CD4-positive, alpha-beta T cell treated with Interleukin-17A for 1 hour (primary cell): ENCODE measurements at places on chromosomes 6 and 20.

DNA sequence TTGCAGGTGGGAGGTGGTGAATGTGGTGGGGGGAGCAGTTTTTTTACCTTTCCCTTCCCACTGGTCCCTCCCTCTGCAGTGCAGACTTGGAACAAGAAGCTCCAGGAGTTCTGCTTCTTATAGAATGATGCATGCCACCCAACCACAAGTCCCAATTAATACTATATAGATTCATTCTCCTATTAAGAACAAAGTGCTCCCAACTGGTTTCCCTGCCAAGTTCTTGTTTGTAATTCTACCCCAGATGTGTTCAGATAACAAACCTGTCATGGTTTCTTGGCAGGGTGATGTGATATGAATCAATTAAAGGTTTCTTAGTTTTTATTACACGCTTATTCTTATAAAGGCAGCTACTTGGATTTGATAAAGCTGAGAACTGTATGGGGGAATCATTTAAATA is 23.9 kb downstream of the HDDC2 start:
- no peak for DNase-seq

DNA sequence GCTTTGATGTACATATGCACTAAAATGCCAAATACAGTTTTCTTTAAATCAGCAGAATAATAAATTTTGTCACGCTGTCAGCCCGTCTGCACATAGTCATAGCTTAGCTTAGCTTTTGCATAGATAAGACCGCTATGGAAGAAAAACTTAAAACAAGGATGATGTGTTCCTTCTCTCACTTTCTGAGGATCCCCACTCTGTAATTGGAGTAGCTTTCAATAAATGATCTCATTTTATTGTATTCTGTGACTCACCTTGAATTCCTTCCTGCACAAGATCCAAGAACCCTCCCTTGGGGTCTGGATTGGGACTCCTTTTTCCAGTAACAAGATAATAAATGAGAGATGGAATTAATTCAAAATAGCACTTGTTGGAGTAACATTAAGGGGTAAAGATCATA is 186.2 kb downstream of the CDH26 start:
- DNase-seq = no peak

GRCh38 chr6:125868252-125868651 is 77.5 kb downstream of the NCOA7 start:
- no peak for DNase-seq

- no peak for DNase-seq
Observed at GRCh38 chr20:3551681-3552434, 81.0 kb downstream of the ATRN start.

DNA sequence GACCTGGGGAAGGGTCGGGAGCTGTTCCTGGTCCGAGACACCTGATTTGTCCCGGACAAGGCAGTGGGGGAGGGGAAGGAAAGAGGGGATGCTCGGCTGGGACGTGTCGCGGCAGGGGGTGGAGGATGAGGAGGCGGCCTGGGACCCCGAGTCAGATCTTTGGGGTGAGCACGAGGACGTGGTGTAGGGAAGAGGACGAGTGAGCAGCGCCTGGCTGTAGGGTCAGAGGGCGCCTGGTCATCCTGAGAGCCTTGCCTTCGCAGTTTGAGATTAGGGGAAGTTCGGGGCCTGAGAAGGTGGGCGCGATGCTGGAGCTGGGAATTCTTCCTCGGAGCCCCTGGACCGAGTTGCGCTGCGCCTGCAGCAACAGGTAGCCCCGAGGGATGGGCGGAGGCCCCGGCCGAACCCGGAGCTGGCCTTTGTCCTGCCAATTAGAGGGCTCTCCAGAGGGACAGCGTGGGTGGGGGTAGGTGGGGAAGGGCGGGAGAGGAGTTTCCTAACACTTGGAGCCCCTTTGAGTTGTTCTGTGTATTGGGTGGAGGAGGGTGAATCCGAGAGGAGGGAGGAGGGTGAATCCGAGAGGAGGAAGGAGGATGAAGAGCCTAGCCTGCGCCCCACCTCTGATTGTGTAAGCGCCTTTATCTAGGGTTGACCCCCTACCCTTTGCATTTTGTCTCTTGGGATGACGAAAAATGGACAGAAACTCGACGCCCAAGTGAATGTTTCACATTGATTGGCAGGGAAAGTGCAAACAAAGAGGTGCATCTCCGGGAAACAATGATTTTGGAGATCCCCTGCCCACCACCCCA is 72.0 kb downstream of the SOX4 start:
- DNase-seq = no peak

- no peak for DNase-seq
Observed at GRCh38 chr20:24627291-24627690, 157.9 kb downstream of the SYNDIG1 start.

- DNase-seq = peak; percentile 10
Observed at GRCh38 chr6:137353346-137353745, 134.2 kb upstream of the IFNGR1 start.

DNA sequence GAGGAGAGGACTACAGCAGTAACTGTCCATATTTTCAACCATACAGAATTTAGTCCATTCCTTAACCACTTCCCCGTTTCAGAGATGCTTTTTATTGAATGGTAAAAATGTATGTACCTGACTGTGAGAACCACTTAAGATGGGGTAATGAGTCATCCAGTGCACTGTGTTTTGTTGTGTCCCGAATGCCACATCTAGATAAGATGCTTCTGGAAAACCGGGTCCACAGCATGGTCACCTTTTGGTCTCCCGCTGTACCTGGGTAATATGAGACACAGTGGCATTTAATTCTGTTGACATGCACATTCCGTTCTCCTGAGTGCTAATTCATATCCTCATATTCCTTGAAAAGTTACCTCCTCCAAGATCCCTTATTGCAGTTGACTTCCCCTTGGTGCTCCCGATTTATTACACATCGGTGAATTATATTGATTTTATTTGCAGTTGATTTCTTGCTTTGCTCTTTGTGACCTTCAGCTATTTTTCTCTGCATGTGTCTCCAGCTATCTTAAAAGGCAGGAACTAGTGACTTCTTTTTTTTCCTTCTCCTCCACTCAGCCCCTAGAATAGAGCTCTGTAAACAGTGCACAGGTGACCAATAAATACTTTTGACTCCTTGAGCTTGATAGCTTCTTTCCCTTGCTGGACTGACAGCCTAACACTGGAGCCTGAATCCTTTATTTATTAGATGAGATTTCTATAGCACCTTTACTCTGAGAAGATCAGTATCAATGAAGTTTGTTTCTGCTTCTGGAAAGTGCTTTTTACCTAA is 314.6 kb downstream of the ZFAND3 start:
- DNase-seq = no peak

- DNase-seq = peak; percentile 75
Observed at GRCh38 chr6:112163295-112164257, 76.2 kb downstream of the FAM229B start.

- no peak for DNase-seq
Observed at GRCh38 chr20:58712806-58713731, 20.5 kb downstream of the NPEPL1 start.

DNA sequence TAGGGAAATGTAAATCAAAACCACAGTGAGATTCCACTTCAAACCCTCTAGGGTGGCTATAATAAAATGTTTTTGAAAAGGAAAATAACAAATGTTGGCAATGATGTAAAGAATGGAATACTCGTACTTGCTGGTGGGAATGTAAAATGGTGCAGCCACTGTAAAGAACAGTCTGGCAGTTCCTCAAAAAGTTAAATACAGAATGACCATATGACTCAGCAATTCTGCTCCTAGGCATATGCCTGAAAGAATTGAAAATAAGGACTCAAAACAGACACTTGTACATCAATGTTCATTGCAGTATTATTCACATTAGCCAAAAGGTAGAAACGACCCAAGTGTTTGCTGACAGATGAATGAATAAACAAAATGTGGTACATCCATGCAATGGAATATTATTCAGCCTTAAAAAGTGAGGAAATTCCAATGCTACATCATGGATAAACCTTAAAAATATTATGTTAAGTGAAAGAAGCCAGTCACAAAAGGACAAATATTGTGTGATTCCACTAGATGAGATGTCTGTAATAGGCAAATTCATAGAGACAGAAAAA is 10.2 kb upstream of the RNF114 start:
- DNase-seq = no peak

- DNase-seq = no peak
Observed at GRCh38 chr20:23156842-23157423, 70.8 kb upstream of the CD93 start.

- no peak for DNase-seq
Observed at GRCh38 chr20:31572042-31572700, 32.9 kb upstream of the ID1 start.

DNA sequence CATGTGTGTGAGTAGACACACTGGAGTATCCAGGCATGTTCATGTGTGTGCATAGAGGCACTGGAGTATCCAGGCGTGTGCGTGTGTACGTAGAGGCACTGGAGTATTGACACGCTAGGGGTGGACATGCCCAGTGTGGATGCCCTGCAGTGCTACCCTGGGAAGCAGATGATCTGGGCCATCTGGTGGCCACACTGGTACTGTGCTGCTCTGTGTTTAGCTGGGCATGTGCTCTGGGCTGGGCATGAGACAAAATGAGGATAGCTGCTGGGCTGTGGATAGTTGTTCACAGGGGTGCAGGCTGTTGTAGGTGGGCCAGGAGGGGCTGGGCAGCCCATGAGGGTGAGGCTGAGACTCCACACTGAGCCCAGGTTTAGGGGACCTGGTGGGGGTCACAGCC is 24.0 kb upstream of the NPBWR2 start:
- DNase-seq = no peak

GRCh38 chr6:147829835-147830234 is 321.3 kb downstream of the SAMD5 start:
- no peak for DNase-seq

- peak; percentile 14 for DNase-seq
Observed at GRCh38 chr6:109237077-109237985, 142.0 kb downstream of the CEP57L1 start.

DNA sequence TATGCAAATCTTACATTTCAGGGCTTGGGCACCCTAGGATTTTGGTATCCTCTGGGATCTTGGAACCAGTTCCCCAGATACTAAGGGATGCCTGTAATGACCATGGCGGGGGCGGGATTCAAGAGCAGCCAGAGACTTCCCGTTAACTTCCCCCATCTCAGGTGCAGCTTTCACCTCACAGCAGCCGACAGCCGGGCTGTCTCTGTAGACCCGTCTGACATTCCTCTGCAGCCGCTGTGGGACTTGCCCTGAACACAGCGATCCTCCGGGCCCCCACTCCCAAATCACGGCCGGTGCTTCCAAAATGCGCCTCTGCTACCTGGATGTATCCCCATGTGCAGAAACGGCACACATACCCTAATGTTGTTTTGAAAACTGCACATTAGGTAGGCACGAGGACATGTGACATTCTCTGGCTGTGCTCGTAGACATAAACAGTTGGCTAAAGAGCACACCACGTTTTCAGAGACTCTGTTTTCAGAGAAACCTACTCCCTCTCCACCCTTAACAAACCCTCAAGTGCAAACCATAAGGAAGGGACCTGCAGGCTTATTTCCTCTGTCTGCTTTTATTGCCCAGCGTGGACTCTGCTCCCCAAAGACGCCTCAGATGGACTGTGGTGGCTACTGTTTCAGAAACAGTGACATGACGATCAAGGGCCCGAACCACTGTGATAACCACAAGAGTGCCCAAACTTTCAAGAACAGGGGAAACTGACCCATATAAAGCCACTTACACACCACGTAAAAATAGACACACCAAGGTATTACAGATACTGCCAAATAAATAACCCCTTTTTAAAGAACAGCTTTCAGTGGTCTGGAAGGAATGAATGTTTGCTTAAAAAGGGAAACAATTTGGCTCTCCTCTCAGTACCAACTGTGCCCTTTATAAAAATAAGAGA is 72.9 kb upstream of the FOXC1 start:
- DNase-seq = no peak

- DNase-seq = no peak
Observed at GRCh38 chr6:12288211-12288618, 1.9 kb upstream of the EDN1 start.

DNA sequence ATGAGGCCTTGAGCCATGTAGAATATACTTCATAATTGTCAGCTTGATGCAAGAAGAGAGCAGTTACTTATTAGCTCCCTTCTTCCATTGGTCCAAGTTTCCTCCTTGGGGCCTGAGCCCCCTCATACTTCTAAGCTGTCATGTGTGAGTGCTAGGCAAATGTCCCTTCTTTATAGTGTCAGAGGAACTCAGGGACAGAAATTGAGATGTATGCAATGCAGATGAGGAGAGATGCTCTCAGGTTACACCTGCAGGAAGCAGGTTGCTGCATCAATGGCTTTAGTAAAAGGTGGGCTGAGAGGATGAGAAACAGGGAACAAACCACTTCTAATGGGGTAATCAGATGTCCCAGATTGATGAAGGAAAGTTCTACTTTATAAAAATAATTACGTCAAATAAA is 6.7 kb upstream of the PDSS2 start:
- DNase-seq = no peak

DNA sequence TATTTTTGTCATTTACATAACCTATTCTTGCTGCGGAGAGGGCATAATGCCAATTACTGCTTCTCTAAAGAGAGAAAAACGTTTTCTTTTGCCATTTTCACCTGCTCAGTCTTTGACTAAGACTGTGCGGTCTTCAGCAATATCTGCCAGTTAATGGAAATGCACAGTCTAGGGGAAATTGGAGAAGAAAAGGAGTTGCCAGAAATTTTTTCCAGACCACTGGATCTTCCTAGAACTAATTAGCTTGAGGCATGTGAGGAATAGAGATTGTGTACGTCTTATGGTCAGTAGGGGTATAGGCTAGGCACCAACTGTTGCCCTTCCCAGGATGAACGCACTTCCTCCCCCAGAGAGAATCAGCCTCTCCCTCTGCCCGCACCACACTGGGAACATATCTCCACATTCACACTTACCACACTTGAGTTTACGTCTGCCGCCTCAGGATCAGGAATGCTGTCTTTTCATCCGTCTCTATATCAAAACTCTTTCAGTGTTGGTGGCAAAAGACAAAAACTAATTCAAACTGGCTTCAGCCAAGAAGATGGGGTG is 67.9 kb upstream of the E2F3 start:
- no peak for DNase-seq

DNA sequence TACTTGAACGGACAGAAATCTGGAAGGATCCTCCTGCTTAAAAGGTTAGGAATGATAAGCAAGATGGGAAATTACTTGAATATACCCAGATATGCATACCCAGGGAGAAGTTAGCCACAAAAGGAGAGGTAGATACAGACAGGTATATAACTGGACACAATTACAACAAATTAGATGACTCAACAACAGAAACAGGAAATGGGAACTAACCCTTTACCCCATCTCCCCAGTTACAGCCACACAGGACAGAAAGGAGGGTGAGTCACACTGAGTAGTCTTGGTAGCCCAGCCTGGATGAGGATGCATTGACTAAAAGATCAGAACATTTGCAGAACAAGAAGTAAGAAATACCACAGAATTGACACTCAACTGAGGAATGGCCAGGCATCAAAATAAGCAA is 61.2 kb downstream of the C6orf52 start:
- peak; percentile 2 for DNase-seq

GRCh38 chr6:150711584-150712504 is 112.2 kb downstream of the PLEKHG1 start:
- DNase-seq = no peak

DNA sequence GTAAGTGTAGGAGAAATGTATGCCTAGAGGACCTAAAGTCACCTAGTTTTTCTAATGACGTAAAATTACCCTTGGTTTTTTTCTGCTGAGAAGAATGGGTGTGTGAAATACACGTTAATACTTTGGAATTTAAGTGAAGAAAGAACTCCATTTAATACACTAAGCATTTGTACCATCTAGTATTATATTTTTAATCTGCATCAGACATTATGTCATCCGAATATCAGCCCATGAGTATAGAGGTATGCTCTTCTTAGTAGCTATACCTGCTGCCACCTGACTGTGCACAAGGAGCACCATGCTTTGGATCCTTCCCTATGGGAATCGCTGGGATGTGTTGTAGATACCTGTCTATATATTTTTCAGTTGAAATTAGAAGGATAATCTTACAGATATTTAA is 106.4 kb downstream of the QKI start:
- DNase-seq = no peak
